ENCODE measurements at places on chromosomes 3 and 15. TPM values are rescaled to one million over a fixed set of nuclear protein-coding genes. Genes with fewer than 3 reads are reported as not detected.

DNA sequence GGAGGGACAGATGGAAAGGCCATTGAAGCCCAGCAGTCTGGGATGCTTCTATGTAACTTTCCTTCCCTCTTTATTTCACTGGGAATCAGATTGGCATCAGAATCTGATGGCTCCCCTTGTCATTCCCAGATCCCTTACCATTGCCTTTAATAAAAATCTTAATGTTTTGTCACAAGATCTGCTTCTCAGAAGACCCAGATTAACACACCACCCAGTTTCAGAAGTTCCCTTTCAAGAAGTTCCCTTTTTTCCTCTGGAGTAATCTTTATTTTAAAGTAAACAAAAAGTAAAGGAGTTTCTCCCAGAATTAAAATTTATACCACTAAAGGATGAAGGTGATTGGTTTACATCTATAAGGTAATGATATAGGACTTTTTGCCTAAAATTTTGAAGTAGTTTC lies 76.4 kb downstream of the UBR1 start:
- no peak for DNase-seq

GRCh38 chr15:40190591-40190990 lies 29.7 kb downstream of the BUB1B start:
- no peak for DNase-seq

DNA sequence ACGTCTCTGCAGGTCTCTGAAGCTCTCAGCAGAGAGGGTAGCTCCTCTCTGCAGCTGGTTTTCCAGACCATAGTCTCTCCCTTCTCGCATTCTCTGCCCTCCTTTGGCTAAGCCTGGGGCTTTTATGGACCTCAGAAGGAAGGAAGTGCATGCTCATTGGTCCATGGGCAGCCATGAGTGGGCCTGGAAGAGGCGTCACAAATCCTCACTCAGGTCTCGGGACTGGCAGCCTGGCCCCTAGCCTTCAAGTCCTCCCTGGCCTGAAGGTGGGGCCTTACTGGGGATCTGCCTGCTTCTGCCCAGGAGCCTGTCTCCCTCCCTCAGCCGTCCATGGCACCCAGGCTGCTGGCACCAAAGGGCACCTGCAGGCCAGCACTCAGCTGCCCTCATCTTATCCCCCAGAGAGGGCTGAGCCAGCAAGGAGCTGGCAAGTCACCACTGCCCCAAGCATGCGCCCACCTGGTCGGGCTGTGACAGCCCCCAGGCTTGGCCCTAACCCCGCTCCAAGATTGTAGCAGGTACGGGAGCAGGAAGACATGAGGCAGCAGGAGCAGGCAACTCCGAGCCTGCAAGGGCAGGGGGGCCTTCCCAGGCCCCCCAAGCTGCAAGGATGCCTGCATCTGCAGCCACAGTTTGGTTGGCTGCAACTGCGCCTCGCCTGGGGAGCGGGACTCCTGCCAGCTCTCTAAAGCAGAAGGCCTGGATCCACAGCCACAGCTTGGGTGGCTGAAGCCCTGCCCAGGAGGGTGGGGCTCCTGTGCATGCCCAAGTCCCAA lies 37.4 kb downstream of the GHSR start:
- DNase-seq: no peak

DNA sequence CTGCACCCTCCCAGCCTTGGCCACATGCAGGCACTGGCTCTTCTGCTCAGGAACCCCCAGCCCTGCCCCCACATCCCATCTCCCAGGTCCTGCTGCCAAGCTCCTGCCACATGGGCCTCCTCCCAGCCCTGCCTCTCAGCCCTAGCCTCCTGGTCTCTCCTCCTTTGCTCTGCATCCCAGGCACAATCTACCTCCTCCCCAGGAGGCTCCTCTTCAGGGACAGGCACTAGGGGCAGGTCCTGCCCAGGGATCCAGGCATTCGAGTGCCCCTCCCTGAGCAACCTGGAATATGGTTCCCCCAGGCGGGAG lies 12.4 kb downstream of the DNAJB8 start:
- no peak for DNase-seq

DNA sequence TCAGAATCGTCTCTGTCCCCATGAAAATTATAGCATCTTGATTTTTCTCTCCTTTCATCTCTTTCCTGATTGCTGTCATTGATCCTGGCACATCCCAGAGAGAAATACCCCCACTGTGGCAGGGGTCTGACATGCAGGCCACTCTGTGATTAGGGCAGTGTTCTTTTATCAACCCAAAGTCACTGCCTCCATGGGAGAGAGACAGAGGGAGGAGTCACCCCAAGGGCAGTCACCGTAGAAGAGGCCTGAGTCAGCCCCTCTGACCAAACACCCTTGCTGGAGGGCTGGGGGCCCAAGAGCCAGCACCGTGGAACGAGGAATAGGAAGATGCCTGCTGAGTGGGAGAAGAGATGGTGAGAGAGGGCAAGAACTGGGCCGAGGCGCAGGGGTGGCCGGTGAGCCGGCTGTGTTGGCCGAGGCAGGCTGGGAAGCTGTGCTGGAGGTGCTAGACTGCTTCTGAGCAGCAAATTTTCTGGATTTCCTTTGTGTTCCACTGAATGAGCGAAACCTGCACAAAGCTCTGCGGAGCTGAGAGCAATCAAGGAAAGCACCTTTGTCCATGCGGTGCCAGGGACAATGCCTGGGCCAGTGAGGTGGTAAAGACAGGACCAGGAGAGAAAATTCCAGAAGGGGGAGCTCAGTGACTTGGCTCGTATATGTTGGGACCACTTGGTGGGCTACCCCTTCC lies 103.8 kb downstream of the ADCY5 start:
- no peak for DNase-seq

DNA sequence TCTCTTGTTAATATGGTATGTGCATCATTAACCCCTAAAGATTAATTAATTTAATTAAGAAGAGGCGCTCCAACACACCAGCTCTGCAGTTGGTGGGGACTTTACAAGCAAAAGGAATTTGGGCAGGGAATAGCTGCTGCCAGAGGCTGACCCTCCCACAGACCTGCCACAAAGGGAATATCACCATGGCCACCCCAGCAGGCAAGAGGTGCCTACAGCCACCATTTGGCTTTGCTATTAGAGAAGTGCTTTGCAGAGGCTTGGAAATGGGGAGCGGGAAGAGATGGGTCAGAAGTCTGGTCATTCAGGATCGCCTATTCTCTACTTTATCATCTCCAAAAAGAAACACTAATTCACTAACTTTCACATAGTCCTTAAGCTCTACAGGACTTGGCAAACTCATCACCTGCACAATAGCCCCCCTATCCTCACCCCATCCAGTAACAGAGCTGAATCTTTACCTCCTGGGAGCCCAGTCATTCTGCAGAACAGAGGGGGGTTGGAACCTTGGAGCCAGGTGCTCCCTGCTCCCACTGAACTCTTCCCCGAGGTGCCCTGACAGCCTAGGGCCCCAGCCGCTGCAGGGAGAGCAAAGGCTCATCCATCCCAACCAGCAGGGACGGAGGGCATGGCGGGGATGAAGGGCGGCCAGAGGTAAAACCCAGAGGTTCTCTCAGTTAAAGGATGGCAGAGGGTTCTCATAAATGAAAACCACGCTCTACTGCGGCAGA lies 29.7 kb downstream of the LRIG1 start:
- no peak for DNase-seq

DNA sequence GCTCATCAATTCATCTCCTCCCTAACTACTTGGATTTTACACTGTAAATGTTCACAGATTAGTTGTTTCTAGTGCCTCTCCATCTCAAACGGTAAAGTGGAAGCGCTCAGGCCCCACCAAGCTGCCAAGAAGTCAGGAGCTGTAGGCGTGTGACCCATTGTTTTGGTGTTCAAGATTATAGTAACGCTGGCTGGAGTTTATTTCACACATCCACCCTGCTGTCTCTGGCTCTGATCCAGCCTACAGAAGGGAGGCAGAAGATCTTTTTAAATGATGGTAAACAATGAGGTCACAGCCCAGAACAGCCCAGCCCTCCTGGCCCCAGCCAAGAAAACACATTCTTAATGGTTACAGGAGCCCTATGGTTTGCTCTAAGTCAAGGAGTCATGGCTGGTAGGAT lies 25.7 kb upstream of the GALNT15 start:
- DNase-seq: no peak

DNA sequence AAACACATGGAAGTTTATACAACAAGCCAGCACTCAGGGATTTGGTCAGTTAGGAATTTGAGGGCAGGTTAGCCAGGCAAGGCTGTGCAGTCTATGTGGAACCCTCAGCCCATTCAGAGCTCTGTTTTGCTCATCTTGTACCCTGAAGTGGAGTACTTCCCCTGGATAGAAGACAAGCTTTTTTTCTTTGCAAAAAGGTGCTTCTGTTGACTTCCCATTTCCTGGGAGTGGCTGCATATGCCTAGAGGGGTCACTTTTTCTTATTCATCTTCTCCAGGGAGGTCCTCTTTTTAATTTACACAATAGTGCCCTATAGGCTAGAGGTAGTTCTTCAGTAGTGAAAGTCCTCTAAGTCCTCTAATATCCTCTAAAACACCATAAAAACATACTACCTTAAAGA lies 225.0 kb upstream of the P2RY1 start:
- no peak for DNase-seq

DNA sequence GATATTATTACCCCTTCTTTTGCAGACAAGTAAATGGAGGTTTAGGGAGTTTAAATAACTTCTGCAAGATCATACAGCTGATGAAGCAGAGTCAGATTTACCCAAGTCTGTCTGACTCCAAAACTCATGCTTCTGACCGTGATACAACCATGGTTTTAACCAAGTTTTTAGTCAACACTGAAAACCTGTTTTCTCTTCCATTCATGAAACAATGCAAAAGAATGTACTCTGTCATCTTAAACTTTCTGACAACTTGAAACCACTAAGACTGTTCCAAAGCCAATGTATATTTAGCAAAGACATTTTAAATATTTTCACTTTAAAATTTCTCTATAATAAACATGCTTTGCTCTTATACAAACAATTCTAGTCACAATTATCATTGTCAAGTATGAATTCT lies 77.0 kb upstream of the RBMS3 start:
- DNase-seq: no peak

GRCh38 chr15:99502182-99502581 lies 63.6 kb upstream of the MEF2A start:
- DNase-seq: no peak

DNA sequence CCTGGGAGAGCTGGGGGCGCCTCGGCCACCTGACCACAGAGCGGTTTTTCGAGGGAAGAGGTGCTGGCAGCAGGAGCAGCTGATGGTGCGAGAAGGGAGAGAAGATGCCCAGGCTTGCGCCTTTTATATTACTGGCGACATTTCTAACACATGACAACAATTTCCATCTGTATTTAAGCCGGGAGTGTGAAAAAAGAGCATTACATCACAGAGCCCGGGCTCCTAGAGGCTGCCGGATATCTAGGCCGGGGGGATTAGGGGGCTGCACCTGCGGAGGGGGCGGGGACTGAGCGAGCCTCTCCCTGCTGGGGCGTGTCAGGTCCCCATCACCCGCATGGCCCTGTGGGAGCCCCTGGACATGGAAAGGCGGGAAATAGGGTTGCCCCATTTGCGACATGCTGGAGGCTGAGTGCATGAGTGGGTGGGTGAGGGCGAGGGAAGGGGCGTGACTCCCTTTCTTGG lies 440.7 kb downstream of the MAGI1 start:
- DNase-seq: no peak

DNA sequence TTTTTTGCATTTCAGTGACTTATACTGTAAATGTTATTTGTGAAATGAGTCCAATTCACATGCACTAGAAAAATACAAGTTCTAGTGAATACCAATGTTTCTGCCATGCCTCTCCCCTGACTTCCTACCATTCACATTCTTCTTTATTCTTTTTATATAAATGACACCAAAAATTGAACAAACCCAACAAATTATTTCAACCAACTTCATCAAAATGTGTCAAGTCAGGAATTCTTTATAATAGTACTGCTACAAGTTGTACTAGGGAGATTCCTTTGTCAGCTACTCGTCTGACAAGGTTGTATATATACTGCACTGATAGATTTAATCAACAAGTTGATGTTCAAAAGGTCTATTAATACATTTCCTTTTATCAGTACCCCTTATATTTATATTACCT lies 3.0 kb downstream of the TBL1XR1 start:
- no peak for DNase-seq

- no peak for DNase-seq
Observed at GRCh38 chr15:66261056-66261455, 7.5 kb upstream of the MEGF11 start.

- DNase-seq: no peak
Observed at GRCh38 chr3:176950743-176951142, 246.5 kb downstream of the TBL1XR1 start.

GRCh38 chr15:53457479-53457878 lies 302.0 kb downstream of the WDR72 start:
- no peak for DNase-seq

GRCh38 chr3:127413318-127413673 lies 125.5 kb upstream of the PRR20G start:
- no peak for DNase-seq

GRCh38 chr3:50297384-50297775 lies 1.8 kb downstream of the HYAL3 start:
- no peak for DNase-seq

- DNase-seq: no peak
Observed at GRCh38 chr3:42975456-42975855, 3.7 kb upstream of the GASK1A start.

DNA sequence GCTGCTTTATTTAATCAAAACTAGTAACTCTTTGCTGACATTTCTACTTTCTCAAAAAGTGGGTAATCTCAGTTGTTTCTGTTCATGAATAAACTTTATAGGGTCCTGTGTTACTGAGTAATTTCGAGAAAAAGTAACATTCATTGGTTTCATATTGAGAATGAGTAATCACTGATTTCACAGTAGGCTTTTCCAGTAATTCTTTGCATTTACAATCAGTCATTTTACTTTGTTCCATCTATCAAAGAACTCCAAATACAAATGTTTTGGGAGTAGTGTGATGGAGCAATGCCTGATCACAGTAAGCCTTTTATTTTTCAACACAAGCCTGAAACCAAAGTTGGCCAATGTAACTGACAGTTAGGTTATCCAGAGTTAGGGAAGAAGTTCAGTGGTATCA lies 353.6 kb downstream of the ULK4 start:
- no peak for DNase-seq

GRCh38 chr3:45487508-45487907 lies 99.1 kb downstream of the LARS2 start:
- no peak for DNase-seq

DNA sequence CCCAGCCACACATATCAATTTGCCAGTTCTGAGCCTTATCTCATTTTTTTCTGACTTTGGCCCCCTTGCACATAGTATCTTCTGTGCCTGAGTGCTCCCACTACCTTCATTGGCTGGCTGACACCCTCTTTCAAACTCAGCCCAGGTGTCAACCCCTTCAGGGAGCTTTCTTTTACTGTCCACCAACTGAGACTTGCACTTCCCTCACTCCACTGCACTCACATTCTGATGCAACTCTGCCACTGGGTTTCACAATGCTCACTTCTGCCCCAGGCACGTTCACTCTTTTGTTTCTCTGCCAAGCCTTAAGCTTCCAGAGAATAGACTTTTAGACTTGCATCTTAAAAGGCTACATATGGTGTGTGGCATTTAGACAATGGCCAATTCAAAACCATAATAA lies 101.5 kb upstream of the CBLB start:
- no peak for DNase-seq

IQGAP1 gene
- 192 TPM for total RNA-seq

RYK gene
- 16.4 TPM for total RNA-seq

SENP2 gene
- total RNA-seq: 30.6 TPM

CAPN3 gene
- 1.0 TPM for total RNA-seq

AADACL2 gene
- not detected for total RNA-seq

SPINK8 gene
- total RNA-seq: not detected

EEFSEC gene
- total RNA-seq: 20.3 TPM

RIOX2 gene
- 38.9 TPM for total RNA-seq

CCDC39 gene
- total RNA-seq: 0.09 TPM
